GM06990 (cell line): ENCODE measurements at places on chromosomes 6 and 20.

DNA sequence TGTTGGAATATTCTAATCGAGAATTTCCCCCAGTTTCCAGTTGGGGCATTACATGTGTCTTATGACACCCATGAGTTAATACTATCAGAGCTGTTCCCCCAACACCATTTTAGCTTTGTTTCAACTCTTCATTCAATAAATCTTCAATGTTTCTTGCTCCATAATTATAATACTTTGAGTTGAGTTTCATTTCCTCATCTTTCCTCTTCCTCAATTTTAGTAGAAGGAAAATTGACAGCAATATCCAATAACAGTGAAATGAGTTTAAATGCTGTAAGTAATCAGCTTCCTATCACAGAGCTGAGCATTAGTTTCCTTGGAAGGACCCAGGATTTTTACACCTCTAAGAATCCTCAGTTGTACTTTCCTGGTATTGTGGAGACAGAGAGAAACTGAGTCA is 1.0 kb upstream of the STMND1 start:
- no peak for DNase-seq

DNA sequence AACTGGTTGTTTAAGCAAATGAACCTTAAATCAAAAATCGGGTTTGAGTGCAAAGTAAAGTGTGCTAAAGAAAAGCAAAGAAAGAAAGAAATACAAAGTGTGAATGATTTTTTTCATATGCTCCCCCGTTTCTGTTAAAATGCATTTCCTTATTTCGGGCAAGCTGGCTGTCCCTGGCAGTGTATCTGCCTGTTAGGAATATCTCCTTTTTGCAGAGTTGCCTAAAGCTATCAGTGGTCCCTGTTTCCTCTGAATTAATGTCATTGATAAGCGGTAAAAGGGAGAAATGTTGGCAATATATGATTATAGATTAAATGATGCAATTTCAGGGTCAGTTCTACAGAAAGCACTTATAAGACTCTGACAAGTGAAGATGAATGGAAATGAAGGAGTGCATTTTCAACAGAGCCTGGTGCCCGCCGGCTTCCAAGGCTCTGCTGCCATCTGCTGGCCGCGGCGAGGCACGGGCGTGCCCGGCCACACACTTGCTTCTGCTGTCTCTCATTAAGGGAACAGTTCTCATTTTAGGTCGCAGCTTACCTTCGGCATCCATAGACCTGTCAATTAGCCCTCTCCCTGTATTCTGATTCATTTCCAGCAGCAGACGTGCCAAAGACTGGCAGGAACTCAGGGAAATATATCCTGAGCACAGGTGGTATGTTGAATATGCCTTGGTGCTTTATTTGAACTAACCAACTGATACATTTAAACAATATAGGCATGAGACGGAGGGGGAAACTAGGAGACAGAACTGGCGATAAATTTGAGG is 381.9 kb downstream of the C6orf118 start:
- peak; percentile 56 for DNase-seq

DNA sequence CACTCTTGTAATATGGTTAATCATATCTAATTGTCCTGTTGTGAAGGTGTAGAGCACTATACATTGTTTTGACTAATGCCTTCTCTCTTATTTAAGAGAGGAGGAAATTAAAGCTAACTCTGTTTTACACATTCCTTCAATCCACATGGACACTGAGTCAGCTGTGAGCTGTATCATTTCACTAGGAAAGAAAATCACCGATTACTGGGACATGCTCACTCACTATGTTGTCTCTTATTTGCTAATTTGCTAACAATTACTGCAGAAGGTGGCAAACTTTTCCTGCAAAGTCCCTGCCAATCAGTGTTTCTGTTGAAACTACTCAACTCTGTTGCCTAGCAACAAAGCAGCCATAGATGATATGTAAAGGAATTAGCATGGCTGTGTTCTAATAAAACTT is 98.2 kb downstream of the BCAS1 start:
- DNase-seq, result no peak

GRCh38 chr6:25008707-25009392 is 73.1 kb upstream of the RIPOR2 start:
- no peak for DNase-seq

DNA sequence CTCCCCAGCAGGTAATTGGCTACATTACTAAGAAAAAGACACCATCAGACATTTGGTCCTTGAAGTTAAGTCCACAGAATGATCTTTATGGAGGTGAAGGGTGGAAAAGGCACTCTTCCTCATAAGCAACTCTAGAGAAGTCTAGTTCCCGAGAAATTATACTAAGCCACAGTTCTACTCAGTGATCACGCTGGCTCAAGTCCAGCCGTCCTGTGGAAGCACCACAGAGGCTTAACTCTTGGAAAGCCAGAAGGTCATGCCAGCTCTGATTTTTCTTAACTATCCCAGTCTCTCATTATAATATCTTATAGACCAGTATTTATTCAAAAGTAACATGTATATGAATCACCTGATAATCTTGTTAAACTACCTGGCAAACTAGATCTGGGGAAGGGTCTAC is 258.5 kb downstream of the EYA4 start:
- no peak for DNase-seq

GRCh38 chr6:71239694-71240093 is 48.9 kb upstream of the OGFRL1 start:
- no peak for DNase-seq

GRCh38 chr6:48113130-48113529 is 2.1 kb upstream of the PTCHD4 start:
- no peak for DNase-seq

DNA sequence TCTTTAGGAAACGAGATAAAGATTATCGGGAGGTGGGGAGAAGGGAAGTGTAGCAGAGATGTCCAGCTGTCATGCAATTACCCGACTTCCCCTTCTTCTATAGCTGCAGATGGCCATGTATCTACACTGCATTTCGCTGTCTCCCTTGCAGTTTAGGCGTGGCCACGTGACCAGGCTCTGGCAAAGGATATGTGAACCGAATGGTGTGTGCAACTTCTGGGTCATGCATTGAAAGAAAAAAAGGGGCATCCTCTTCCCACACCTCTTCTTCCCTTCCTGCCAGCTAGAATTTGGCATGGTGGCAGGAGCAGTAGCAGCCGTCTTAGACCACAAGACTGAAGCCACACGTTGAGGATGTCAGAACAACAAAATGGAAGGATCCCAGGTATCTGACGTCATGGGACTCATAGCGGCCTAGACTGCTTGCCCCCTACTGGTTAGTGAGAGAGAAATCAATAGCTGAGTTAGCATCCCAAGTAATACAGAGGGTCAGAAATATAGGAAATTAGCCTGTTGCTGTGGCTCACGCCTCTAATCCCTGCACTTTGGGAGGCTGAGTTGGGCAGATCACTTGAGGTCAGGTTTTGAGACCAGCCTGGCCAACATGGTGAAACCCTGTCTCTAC is 32.8 kb downstream of the TCF15 start:
- no peak for DNase-seq

DNA sequence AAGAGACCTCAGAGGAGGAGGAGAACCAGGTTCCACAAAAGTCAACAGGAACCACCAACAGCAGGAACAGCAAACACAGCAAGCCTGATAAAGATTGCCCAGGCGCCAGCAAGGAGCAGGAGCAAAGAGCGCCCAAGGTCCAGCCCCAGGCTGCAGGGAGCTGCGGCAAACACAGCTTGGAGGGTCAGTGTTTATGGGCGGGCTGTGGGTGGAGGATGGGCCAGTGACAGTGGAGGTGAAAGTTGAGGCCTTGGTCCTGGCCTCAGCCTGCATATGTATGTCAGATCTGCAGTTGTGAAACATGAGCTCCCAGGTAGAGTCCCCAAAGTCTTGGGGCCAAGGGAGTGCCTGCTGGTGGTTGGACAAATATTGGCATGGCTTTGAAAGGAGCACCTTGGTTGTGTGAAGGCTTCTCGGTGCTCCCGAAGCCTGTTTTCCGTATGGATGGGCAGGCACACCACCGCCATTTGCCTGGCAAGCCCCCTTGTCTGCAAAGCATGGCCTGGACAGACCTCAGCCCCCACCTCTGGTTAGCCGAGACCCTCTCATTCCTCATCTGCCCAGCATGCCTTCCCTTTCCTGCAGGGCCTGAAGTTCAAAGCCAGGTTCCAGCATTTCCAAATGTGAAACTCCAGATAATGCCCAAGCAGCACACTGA is 2.0 kb upstream of the CAPN11 start:
- no peak for DNase-seq

GRCh38 chr6:14722001-14722562 is 523.8 kb upstream of the JARID2 start:
- DNase-seq, result no peak

- no peak for DNase-seq
Measured at GRCh38 chr20:61726979-61727378, 338.7 kb downstream of the TAF4 start.

DNA sequence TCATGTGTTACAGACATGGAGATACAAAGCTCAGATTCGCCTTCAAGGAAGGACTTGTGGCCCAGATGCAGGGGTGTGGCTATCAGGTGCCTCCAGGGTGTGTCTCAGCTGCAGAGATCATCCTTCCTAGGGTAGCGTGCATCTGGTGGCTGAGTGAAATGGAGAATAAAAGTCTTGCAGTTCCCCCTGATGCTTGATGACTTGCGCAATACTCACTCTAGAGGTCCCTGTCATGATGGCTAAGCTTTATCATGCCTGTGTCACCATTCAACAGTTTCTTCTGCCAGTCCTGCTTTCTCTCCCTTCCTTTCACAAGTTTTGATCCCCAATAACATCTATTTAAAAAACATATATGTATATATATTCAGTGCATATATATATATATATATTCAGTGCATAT is 228.1 kb downstream of the PAX1 start:
- no peak for DNase-seq

- DNase-seq, result no peak
Measured at GRCh38 chr6:116376149-116376548, 5.4 kb downstream of the DSE start.
